AG10803 (cell line): ENCODE measurements at places on chromosomes 6 and 20.
A peak's percentile ranks its signal among the peaks of the same experiment; 100 is the strongest.

GRCh38 chr6:141403827-141404226, 728.9 kb upstream of the GJE1 start:
- DNase-seq, result peak; percentile 70

DNA sequence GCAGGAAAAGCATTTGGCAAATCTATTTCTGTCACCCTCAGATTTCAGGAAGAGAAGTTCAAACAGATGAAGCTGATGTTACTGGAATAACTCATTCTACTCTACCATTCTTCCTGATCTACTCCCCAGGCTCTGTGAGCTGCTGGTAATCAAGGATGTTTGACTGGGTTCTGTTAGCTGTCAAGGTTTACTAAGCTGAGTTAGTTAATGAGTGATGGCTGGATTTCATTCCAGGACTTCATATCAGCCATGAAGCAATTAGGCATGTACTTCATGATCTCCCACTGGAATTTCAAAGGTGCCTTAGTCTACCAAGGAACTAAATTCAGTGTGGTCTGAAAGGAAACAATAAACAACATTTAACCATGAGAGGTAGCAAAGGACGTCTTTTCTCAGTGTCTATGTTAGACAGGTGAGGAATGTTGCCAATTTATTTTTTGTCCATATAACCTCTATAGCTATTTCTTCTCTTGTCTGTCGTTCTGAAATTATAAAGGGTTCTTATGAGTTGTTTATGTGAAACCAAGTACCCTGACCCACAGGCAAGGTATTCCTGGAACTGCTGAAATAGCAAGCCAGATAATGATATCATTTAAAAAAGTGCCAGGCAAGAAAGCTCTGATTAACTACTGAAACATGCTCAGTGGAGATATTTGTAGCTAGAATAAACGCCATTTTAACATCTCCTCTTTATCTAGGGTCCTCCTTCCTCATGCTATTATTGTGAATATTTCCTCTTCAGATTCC, 112.9 kb downstream of the BACH2 start:
- DNase-seq, result no peak

DNA sequence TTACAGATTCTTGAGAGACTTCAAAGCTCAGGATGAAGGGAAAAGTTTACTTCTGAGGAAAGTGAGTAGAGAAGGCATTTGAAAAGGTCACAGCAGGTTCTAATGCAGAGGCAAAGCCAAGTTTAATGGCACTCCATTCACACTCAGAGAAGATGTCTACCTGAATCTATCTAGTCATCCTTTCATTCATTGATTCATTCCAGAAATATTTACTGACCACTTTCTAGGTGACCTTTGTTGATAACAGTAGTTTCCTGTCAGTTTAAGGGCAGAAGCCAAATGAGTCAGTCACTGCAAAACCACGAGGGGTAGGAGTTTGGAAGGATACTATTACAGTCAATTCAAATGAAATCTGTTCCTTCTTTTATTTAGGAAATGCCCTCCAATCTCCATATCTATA, 30.8 kb downstream of the FBXO5 start:
- peak; percentile 15 for DNase-seq

DNA sequence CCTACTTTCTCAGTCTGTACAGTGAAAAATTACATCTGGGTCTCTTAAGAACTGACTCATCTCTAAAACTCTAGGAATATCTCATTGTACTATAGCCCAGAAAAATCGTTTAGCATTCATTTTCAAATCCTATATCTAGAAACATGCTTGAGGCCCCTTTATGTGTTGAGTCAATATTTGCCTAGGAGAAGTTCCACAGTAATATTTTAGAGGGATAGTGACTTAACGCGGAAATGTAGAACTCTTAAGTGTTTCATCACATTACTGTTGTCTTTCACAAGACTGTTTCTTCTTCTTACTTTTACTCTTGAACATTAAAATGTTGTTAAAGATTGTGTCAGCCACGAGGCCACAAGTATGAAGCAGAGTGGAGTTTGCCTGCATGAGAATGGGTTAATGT, 23.0 kb upstream of the MYLIP start:
- peak; percentile 40 for DNase-seq

GRCh38 chr6:37177935-37178517, 8.1 kb downstream of the PIM1 start:
- no peak for DNase-seq

DNA sequence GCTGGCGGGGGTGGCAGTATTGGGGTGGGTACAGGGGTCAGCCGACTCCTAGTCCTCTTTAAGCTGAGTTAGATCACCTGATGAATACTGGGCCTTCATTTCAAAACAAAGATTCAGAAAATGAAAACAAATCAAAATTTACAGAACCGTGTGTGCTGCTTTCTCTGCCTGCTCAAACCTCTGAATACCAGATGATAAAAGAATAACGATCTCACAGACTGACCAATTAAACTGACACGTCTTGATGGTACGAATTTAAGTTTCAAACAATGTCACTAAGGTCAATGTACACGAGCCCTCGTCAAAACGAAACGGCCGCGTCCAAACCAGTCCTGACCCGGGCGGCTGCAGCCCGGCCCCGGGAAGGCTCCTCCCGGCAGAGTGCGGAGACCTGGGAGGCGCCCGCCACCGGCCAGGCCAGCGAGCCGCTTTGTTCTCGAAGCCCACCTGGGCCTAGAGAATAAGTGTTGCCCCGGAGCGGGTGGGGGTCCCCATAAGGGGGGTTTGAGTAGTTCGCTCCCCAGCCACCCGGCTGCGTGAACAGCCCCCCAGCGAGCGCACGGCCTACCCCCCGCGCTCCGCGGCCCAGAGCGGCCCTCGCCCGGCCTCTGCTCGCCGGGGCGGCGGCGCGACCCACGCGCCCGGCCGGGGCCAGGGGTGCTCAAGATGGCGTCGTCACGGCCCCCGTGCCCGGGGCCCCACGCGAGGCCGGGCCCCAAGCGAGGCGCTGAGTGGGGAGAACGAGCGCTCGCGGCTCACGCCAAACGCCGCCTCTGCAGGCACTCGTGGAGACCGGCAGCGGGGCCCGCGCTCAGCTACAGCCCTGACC, 728 bp downstream of the PSMA7 start:
- no peak for DNase-seq

GRCh38 chr20:44174996-44175765, 11.8 kb downstream of the JPH2 start:
- no peak for DNase-seq

- DNase-seq, result peak; percentile 40
These were observed at the start of gene PRSS35 for GRCh38 chr6:83511901-83512681. Gene PRSS35 (plus strand): TSS chr6:83512534. CDS start chr6:83523442, 10,908 bp downstream.

DNA sequence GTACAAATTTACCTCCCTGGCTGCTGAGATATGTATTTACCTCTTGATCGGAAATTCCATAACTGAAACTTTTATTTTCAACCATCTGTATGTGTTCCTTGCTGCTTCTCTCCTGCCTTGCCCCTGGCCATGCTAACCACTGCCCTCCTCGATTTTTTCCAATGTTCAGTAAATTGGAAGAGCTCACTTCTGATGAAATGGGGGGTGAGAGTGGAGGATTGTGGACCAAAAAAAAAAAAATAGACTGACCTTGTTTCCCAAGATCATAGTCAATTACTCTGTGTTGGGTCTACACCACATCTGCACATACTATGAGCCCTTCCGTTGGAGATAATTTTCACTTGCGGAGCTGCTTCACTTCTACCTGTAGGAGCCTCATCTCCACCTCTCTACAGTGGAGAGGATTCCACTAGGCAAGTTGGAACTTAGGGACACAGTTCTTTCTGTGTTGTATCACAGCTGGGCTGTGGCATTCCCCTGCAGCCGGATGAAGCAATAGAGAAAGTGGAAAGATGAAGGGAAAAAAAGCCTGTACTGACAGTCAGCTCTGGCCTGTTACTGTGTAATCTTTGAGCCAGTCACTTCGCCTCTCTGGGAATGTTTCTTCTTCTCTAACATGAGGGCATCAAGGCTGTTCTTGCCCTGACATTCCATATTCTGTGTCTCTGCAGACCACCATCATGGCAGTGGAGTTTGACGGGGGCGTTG, 1.6 kb downstream of the PSMB9 start:
- DNase-seq, result no peak

- DNase-seq, result peak; percentile 37
These were observed 32.5 kb upstream of the ZNF184 start for GRCh38 chr6:27505209-27506027.

GRCh38 chr6:38016824-38017223, 197.3 kb downstream of the ZFAND3 start:
- no peak for DNase-seq

GRCh38 chr6:28710466-28711191, 184.9 kb downstream of the GPX5 start:
- DNase-seq, result peak; percentile 57

- DNase-seq, result no peak
These were observed 173.4 kb downstream of the MOXD1 start for GRCh38 chr6:132227904-132228303.

DNA sequence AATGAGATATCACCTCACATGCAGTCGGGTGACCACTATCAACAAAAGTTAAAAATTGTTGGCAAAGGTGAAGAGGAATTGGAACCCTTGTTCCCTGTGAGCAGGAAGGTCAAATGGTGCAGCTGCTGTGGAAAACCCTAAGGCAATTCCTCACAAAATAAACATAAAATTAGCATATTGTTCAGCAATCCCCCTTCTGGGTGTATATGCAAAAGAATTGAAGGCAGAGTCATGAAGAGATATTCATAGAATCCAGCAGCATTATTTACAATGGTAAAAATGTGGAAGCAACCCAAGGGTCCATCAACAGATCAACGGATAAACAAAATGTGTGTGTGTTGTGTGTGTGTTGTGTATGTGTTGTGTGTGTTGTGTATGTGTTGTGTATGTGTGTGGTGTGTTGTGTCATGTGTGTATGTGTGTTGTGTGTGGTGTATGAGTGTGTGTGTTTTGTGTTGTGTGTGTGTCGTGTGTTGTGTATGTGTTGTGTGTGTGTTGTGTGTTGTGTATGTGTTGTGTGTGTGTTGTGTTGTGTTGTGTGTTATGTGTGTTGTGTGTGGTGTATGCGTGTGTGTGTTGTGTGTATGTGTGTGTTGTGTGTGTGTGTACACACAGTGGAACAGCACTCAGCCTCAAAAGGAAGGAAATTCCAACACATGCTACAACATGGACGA, 245.1 kb downstream of the ERMARD start:
- DNase-seq, result no peak

DNA sequence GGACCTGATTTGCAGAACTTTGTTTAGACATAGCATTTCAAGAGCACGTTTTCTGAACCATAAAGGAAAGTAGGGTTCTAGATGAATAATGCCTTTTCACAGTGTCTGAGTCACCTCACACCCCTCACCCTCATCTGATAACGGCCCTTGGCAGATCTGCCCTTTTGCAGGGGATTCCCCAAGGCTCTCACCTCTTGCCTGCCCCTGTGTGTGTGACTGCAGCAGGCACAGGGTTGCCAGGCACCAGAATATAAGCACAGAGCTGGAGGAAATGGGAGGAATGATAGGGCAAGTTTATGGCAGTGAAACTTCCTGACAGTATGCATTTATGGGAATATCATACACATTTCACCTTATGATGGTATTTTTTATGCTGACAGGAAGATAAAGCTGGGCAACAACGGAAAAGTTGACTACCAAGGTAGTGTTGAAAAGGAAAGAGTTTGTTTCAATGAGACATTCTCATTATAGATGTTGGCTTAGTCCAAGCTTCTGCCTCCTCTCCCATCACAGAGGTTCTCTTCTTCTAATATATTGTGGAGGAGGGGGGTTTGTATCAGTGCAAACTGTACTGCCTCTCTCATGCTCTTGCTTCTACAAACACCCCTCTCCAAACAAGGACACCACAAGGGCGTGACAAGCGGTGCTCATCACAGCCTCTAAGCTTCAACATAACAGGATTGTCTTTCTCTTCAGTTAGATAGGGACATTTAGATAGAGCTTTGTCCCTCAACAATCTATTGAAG, 101.5 kb upstream of the BACH2 start:
- DNase-seq, result no peak

GRCh38 chr20:24612799-24613775, 143.7 kb downstream of the SYNDIG1 start:
- no peak for DNase-seq

DNA sequence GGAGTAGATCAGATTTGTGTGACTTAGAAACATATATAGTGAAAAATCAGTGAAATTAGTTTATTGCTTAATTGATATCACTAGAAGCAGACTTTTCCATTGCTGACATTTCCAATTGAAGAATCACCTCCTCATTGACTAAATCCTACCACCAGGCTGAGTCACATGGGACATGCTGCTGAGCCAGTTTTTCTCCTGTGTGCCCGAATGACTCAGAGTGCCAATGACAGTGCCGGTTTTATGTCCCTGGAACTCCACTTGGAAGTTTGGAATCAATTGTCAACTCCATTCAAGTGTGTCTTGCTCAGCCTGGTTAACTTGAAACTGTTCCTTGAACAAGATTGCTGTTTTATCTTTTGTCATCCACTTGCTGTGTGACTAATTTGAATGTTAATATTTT, 316.1 kb upstream of the PRDM1 start:
- peak; percentile 47 for DNase-seq

DNA sequence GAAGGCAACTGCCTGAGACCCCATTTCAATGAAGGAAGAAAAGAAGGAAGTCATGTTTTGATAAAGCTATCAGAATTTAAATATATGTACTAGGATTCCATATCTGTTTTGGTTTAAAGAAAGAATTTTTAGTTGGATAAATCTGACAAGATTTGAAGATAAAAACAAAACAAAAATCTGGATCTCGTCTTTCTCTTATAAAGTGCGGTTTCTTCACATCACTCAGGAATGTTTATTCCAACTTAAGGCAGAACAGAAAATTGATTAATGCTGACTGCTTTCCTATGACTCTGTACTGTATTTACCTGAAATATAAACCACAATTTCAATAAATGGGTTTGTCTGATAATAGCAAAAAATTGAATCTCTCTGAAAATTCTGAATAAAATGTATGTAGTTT, 439.7 kb downstream of the RFPL4B start:
- DNase-seq, result no peak

DNA sequence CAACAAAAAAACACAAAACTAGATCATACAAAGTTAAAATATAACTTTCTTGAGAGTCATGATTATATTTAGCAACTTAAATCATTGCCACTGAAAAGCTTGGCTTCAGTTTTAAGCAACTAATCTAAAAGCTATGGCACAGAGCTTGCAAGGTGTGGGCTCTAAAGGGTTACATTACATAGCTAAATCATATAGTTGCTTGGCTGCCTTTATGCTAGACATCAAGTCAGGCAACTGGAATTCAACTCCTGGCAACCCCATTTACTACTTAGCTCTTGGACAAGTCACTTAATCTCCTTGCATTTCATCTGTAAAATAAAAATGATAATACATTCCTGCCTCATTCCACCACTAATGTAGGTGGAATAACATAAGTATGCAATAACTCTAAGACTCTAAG, 40.9 kb upstream of the GCM1 start:
- peak; percentile 48 for DNase-seq

- DNase-seq, result peak; percentile 20
These were observed 26.3 kb upstream of the TRAF3IP2 start for GRCh38 chr6:111631903-111632460.
